ENCODE measurements at places on chromosomes 1 and 21.

GRCh38 chr21:45975020-45975666 lies 6.4 kb upstream of the COL6A1 start:
- DNase-seq, result no peak

- no peak for DNase-seq
These were observed 6.3 kb downstream of the KCNQ4 start for GRCh38 chr1:40789661-40790430.

DNA sequence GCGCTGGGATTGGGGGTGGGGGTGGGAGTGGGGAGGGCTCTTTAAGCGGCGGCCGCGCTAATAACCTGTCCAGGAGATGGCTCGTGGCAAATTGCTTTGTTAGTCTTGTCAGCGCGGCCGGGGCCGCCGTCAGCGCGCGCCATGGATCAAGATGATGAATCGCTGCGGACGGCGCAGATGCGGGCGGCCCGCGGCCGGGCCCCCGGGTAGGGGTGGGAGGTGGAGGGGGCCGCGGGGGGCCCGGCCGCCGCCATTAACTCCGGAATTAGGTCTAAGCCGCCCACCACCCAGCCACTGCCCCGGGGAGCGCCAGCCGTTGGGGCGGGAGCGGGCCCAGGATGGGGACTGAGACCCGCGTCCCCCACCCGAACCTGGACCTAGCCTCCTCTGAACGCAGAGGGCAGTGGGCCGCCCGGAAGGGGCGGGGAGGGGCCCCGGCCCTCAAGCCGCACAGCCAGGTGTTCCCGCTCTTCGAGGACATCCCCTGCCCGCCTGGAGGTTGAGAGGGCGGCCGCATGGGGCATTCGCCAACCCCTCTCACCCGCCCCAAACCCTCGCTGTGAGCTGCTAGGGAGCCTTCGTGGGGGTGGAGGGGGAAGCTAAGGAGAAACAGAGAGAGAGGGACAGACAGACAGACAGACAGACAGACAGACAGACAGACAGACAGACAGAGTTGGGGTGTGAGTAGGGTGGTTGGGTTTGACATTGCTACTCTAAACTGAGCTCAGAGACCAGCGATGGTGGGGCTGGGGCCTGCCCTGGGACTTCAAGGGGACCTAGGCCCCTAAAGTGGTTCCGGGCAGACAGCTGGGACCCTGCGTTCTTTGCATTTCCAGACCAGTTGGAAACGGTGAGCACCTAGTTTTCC lies 3.8 kb upstream of the DMBX1 start:
- no peak for DNase-seq

DNA sequence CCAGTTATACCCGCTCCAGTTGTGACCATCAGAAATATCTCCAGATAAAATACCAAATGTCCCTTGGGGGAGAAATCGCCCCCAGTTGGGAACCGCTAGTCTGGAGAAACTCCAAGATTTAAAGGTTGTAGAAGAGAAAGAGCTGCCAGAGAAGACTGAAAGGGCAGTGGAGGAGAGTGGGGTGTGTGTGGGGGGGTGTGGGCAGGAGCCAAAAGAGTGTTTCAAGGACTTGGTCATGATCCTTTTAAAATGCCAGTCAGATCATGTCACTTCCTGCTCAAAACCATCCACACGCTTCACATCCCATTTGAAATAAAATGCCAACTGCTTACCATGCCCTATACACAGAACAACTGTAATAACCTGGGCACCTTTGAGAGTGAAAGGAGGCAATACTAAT lies 3.4 kb upstream of the HEYL start:
- no peak for DNase-seq

GRCh38 chr1:82979593-82980236 lies 1019.2 kb downstream of the TTLL7 start:
- DNase-seq, result no peak

- no peak for DNase-seq
These were observed 18.3 kb upstream of the PLEKHA6 start for GRCh38 chr1:204377800-204378668.

GRCh38 chr21:35079181-35079580 lies 30.1 kb upstream of the RUNX1 start:
- DNase-seq, result no peak

GRCh38 chr1:229378586-229379367 lies 35.9 kb upstream of the CCSAP start:
- DNase-seq, result no peak

DNA sequence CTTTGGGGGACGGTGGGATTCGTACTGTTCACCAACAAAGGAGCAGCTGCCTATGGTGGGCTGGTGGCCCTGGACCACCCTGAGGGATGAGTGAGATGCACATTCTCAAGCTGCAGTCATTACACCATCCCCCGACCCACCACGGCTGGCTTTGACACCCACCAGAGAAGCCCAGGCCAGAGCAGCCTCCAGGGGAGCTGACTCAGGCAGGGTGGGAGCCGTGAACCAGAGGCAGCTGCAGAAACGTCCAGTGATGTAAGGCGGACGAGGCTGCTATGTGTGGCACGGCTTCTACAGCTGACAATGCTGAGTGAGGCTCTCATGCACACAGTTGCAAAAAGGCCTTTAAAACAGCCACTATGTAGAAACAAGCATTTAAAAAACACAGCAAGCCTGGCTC lies 40.1 kb downstream of the CHAF1B start:
- no peak for DNase-seq

Measured in hematopoietic multipotent progenitor cell treated with erythropoietin and hydrocortisone succinate and interleukin-3 and kit ligand, for 15 days (in vitro differentiated cells).